ENCODE measurements at places on chromosomes 5 and 9.

DNA sequence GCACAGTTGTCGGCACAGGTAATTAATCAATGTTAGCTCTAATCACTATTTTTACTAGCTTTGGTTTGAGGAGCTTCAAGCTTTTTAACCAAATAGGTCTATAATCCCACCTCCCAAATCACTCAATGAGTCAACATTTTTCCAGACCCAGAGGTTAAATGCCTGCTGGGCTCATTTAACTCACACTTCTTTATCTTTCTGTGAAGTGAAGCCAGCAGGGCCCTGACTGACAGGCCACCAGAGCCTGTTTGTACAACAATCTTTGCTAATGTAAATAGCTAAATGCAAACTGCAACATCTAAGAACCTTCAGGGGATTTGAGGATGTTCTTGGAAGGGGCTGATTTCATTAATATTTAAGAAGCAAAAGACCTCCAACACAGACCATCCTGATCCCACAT lies 98.4 kb upstream of the NREP start:
- DNase-seq = no peak

GRCh38 chr5:153952893-153953292 lies 85.8 kb downstream of the FAM114A2 start:
- DNase-seq = no peak

- DNase-seq = no peak
These were observed 106.5 kb upstream of the SIMC1 start for GRCh38 chr5:176131771-176132170.

- no peak for DNase-seq
These were observed 11.1 kb downstream of the CCDC187 start for GRCh38 chr9:136292591-136293448.

- no peak for DNase-seq
These were observed 12.4 kb downstream of the PTGS1 start for GRCh38 chr9:122382901-122383850.

- no peak for DNase-seq
These were observed 36.2 kb downstream of the IRF1 start for GRCh38 chr5:132454361-132454760.

DNA sequence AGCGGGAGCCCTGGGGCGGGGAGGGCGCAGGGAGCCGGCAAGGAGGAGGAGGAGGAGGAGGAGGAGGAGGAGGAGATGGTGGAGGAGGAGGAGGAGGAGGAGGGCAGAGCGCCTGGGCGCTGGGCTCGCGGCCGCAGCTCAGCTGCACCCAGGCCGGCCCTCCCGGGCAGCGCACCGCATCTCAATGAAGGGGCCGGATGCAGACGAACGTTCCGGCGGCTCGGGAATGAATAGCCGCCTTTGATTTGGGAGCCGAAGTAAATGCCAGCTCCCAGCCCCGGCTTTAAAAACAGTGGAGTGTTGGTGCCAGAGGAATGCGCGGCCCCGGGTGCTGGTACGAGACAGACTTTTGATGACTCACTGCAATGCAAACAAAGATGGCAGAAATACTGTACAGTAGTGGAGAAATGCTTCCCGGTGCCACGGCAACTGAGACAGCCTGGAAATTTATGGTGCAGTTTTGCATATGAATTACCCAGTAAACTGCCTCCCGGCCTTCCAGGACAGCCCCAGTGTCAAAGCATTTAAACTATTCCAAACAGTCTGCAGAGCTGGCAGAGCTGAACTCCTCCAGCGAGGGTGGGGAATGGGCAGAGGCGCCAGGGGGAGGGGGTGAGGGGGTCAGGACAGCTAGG lies 43.1 kb downstream of the NACC2 start:
- DNase-seq = peak; percentile 42

DNA sequence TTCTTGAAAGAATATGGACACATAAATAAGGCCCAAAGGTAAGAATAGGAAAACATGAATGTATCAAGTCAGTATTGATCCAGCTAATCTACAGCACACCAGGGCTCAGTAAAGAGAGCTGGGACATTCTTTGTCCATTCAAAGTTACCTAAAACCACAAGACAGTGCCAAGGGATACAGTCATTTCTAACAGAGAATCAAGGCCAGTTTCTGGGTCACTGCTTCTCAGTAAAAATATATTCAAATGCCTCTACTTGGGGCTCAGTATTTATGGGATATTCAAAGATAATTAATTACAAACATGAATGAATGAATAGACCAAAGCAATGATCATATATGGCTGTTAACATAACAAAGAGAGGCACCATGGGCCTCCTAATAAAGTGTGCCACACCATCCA lies 34.9 kb downstream of the MTMR12 start:
- no peak for DNase-seq

DNA sequence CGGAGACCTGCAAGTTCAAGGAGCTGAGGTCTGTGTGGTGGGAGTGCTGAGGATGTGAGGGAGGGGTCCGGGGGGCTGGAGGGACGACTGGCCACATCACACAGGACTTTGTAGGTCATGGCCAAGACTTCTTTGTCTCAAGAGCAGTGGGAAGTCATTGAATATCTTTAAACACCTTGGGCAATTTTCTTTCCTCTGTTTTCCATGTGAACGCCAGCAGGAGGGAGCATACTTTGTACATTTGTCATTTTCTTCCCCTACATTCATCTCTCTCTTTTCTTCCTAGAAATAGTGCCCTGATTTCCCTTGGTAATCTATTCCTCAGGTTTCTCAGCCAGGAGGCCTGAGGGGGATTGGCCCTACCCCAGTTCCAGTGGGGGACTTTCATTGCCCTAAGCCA lies 153.7 kb upstream of the MSX2 start:
- no peak for DNase-seq

GRCh38 chr5:96648593-96648992 lies 13.6 kb upstream of the CAST start:
- DNase-seq = no peak

DNA sequence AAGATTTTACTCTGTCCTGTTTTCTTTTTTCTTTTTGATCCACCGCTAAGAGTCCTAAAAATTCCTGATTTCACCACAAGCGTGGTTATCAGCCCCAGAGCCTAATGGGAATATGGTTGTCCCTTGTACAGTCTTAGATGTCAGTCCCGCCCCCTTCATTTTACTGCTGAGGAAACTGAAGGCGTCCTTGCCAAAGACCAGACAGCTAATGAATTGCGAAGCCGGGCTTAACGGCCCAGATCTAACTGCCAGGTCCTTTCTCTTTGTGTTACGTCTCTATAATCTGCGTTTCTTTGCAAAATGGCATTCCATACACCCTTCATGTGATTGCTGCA lies 497 bp downstream of the NSA2 start:
- peak; percentile 24 for DNase-seq

- no peak for DNase-seq
These were observed 880 bp downstream of the ARID3C start for GRCh38 chr9:34627716-34628655.

GRCh38 chr9:33254211-33254610 lies 10.3 kb downstream of the BAG1 start:
- no peak for DNase-seq

DNA sequence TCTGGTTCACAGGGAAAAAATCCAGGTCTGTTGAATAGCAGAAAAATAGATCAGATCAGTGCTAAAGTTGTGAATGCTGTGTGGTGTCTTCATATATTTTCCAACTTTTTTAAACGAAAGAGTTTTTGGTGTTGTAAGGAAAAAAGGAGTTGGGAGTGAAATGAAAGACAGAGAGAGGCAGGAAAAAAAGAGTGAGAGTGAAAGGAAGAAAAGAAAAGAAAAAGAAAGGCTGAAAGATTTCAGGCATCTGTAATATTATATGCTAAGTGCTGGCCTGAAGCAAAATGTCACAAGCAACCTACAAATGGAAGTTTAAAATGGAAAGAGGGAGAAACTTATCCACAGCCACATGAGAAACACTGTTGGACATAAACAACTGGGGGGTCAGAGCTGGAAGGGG lies 124.4 kb downstream of the EBF1 start:
- no peak for DNase-seq

- DNase-seq = no peak
These were observed 5.5 kb downstream of the SEPTIN8 start for GRCh38 chr5:132771503-132771998.

DNA sequence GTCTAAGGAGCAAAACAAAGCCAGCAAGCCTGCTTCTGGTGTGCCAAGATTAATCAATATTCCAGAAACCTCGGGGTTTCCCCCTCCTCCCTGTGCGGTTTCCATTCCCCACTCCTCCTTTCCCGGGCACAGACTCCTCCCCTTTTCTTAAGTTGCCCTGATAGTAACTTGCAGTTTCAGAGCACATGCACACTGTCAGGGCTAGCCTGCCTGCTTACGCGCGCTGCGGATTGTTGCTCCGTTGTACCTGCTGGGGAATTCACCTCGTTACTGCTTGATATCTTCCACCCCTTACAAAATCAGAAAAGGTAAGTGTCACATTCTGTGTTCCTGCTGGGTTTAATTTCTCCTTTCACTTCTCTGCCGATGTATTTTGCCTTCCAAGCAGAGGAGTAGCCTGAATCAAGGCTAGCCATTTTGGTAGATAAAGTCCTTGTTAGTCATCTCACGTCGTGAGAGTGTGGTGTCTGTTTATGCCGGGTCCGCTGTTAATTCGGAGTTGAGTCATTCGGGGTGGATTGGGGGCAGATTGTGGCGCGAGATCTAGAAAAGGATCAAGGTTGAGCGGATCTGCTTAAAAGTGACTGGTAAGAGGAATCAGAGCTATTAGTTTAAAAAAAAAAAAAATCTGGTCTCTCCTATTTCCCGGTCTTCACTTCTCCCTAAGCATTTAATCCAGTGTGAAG lies at the start of gene SLC1A3:
Gene SLC1A3 (plus strand): TSS at position 179 of the 686 bp plus-strand sequence. CDS start 1,818 bp downstream, outside the sequence.
- peak; percentile 72 for DNase-seq

DNA sequence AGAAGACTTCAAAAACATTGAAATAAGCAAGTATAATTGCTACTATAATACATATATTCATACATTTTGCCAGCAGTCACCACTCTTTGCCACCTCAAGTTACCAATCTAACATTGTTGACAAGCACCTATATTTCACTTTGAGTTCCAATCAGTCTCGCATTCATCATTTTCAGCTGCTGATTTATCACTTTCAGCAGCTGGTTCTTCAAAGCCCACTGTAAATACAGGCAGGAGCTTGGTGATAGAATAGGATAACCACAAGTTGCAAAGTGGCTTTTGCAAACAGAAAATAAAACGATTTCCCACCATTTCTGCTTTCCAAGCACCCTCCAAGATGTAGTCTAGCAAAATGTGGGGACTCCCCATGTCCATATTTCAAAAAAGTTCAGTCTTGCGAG lies 114.2 kb upstream of the ITGA1 start:
- DNase-seq = no peak

- DNase-seq = no peak
These were observed 561.2 kb upstream of the SGCD start for GRCh38 chr5:155765715-155766114.

DNA sequence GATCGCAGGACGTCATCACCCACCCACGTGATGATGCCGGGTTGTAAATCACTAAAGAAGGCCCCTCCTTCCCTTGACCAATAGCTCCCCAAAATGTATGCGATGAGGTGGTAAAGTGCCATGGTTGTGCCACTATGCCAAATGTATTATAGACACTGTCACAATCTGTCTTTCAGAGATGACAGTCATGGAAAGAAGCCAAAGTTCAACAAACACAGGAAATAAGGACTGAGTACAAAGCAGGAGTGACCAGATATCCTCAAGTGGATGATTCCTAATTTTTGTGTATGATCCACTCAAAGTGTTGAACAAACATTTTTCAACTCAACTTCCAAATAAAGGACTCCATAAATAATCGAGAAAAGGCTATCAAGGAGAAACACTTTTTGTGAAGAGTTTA lies 12.5 kb downstream of the GLIS3 start:
- DNase-seq = no peak

- DNase-seq = no peak
These were observed 1.3 kb downstream of the ADRB2 start for GRCh38 chr5:148827723-148828122.

GRCh38 chr5:80140496-80140895 lies 105.3 kb downstream of the THBS4 start:
- peak; percentile 72 for DNase-seq

DNA sequence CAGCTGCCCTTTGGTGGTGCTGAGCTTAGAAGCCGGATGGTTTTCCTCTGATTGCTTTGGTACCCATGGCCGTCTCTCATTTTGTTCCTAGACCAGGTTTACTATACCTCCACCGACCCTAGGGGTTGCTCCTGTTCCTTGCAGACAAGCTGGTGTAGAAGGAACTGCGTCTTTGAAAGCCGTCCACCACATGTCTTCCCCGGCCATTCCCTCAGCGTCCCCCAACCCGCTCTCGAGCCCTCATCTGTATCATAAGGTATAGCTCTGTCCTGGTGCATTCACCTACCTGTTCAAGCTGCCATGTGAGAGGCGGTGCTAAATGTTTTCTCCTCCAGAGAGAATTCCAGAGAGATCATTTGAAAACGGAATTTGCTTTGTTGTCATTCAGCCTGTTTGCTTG lies 39.5 kb downstream of the TENT4A start:
- no peak for DNase-seq

DNA sequence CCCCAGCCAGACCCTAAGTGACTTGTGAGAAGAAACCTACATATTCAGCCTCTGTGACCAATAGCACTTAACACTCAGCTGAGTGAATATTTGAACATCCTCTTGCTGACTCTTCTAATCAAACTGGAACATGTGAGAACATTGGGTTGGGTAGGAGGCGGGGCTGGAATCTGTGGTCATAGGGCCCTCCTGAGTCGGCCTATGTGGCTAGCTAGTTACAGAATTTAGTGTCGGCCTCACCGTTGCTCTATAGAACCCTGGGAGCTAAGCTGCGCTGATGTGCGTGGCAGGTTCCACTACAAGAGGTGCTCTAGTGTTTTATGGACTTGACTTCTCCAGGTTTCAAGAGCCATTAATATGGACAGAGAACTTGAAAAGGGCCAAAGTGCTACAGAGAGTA lies 138.8 kb downstream of the DROSHA start:
- no peak for DNase-seq

GRCh38 chr9:89442501-89442978 lies 55.4 kb downstream of the SEMA4D start:
- no peak for DNase-seq

- DNase-seq = no peak
These were observed 216.2 kb downstream of the ENC1 start for GRCh38 chr5:74424162-74424868.

GRCh38 chr9:109506097-109506712 lies 8.1 kb upstream of the PTPN3 start:
- DNase-seq = no peak

- DNase-seq = no peak
These were observed 493 bp downstream of the P4HA2 start for GRCh38 chr5:132227235-132227484.

DNA sequence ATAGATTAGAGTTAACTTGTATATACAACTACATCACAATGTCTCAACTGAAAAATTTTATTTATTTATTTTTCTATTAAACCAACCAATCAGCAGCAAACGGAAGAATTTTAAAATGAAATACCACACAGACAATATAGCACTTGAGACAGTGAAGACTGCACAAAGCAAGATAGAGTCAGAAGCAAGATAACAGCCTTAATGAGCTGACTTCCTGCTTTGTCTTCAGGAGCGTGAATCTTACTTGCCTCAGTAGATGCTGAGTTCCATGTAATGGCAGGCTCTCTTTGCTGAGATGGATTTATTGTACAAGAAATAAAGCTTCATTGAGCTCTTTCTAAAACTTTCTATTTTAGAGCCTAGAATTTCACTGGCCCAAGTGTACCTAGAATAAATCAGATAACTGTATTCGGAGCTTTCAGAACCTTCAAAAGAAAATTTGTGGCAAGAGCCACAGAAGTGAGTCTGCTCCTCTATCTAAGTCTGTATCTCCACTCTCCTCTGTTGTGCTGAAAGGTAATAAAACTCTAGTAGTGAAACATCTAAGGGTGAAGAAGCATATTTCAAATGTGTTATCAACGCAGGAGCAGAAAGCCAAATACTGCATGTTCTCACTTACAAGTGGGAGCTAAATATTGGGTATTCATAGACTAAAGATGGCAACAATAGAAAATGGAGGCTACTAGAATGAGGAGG lies 83.3 kb upstream of the ANKRD55 start:
- no peak for DNase-seq

- DNase-seq = no peak
These were observed 144.4 kb downstream of the BNC2 start for GRCh38 chr9:16726029-16726428.
